Stimulated activated CD4-positive, alpha-beta T cell treated with anti-CD3 and anti-CD28 coated beads, Interleukin-2, amount 100 ng/mL, for 4 hours (primary cell): ENCODE measurements at places on chromosomes 3 and 15.

DNA sequence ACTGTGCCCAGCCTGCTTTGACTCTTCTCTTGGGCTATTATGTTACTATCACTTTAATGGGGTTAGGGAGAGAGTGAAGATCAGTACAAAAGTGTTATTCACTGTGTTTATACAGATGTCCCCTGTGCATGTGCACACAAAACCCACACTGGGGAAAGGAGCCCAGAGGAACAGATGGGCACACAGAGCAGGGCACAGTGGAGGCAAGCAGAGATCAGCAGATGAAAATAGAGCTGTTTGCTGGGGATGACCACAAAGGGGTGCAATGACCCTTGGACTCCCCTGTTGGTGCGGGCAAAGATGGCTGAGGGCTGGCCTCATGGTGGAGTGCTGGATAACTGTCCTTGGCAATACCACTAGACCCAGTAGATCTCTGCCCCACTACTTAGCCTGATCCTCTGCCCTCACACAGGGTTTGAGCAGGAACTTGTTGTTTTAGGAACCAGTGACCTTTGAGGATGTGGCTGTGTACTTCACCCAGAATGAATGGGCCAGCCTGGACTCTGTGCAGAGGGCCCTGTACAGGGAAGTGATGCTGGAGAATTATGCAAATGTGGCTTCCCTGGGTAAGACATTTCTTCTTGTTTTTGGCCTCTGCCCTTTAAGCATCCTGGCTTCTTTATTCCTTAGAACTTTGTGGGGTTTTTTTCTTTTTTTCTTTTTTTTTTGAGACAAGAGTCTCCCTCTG lies 5.3 kb downstream of the ZNF620 start:
- DNase-seq: no peak

- DNase-seq: no peak
Observed at GRCh38 chr3:175965036-175965435, 1105.9 kb downstream of the NAALADL2 start.

- DNase-seq: no peak
Observed at GRCh38 chr15:92672102-92672501, 16.5 kb upstream of the FAM174B start.

DNA sequence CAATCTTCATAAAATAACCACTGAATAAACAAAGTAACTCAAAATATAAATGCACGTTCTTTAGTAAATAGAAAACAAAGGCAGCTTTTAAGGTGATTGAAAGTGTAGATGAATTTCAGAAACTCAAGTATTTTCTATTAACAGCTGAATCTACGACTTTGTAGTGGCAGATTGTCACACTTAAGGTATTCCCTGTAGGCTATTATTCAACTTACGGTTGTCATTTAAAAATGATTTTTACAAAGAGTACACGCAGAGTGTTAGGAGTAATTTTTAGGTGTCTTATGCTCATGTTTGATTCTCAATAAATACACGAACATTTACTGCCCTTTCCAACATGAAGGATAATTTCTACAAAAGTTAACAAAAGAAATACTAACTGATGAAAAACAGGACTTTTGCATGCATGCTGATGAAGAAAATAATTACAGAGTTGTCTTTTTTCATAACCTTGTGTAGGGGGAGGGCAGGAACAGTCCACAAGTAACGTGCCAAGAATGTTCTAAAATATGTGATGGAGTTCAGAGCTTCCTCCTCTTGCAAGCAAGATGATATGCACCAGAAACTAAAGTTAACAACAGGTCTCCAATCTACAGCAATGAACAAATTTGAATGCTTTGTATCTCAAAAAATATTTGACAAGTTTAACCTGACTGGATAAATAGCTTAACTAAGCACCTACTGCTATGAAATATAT lies 16.7 kb downstream of the DCBLD2 start:
- DNase-seq: no peak

DNA sequence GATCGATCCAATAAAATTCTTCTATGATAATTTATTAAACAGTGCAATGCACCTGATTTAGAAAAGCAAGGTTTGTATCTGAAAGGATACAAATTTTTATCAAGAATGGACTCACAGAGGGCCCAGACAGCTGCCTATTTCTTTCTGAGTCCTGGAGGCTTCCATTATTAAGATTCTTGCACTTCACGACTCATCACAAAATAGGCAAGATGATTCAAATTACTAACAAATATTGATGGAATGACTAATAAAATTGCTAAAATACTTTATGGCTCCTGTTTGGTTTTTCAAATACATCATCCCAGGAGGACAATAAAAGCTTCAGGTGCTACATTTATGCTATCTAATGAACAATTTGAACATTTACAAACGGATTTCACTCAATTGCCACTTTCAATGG lies 483.0 kb upstream of the AGTR1 start:
- DNase-seq: no peak

DNA sequence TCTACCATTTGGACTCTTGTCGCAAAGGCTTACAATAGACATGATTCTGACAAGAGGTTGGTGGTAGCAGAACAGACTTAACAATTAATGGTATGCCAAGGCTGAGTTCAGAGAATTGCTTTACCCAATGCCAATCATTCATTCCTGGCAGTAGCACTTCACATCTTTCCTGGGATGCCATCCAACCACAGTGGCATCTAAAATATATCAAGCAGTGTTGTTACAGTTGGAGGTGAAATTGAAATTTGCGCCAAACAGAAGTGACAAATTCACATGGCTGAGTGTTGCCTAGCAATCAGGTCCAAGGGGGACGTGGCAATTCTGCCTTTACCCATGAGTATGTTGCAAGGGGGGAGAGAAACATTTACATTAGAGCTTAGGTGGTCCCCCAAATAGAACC lies 21.0 kb upstream of the DPH6 start:
- no peak for DNase-seq

DNA sequence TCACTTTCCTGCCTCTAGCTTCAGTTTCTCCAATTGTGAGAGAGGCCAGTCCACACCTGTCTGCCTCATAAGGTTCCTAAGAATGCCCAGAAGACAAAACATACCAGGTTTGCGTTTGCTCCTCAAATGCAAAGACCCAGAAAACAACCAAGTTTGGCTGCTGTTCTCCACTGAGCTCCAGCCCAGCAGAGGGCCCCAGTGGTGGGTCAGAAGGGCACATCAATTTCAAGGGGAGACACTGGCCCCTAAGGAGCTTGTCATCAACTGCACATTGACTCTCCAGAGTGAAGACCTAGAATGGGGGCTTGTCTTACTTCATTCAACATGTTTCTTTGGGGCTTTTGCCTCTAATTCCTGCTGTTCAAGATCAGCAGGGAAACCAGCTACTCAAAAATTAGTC lies 127.9 kb upstream of the SLC6A11 start:
- no peak for DNase-seq

DNA sequence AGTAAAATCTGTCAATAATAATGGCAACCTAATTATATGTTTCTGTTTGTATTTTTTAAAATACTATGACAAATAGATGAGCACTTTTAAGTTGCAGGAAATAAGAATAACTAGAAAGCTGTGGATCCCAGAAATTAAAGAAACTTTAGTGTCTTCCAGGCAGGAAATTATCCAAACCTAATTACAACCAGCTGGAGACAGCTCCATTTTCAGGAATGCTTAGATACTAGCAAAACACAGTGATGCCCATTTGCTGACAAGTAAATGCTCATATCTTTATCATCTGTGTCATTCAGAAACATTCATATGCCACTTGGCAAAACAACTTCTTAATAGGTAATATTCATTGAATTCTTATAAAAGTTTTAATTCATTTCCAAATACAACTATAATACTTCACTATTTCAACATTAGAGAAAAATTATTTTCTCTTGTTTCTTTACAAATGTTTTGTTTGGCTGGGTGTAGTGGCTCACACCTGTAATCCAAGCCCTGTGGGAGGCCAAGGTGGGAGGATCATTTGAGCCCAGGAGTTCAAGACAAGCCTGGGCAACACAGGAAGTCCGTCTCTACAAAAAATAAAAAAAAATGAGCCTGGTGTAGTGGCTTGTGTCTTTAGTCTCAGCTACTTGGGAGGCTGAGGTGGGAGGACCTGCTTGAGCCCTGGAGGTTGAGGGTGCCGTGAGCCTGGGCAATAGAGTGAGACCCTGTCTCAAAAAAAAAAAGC lies 169.1 kb upstream of the TSPAN3 start:
- no peak for DNase-seq

DNA sequence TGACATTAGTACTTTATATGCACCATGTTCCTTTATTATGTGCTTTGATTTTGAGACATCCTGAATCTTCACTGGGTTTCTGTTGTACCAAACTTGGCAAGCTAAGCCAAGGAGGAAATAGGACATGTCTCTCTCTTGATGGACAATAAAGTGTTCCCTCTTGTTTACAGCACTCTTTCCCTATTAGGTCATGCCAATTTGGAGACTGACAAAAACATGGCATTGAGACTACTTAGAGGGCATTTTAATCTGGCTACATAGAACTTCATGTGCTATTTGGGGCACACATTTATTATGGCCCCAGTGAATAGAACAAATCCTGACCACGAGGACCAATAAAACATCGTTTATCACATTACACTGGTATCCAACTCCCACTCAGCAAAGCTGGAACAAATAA lies 85.3 kb upstream of the TNFSF10 start:
- no peak for DNase-seq

GRCh38 chr3:28649266-28649665 lies 300.6 kb upstream of the AZI2 start:
- no peak for DNase-seq

- no peak for DNase-seq
Observed at GRCh38 chr15:78420766-78421165, 17.2 kb upstream of the IREB2 start.

DNA sequence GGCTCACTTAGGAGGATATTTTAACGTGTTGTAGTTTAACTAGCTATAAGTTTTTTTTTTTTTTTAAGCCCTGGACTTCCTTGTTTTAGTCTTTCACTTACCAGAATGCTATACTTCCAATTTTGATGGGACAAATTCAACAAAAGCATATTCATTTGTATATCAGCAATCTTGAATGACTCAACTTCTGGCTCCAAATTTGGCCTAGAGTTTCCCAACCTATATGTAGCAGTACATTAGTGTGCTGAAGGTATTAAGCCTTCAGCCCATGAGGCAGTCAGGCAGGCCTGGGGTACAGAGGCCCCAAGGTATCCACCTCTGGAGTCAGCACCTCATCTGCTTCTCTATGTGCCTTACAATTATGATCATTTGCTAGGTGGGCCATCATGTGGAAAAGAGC lies 5.9 kb downstream of the PBRM1 start:
- DNase-seq: no peak

DNA sequence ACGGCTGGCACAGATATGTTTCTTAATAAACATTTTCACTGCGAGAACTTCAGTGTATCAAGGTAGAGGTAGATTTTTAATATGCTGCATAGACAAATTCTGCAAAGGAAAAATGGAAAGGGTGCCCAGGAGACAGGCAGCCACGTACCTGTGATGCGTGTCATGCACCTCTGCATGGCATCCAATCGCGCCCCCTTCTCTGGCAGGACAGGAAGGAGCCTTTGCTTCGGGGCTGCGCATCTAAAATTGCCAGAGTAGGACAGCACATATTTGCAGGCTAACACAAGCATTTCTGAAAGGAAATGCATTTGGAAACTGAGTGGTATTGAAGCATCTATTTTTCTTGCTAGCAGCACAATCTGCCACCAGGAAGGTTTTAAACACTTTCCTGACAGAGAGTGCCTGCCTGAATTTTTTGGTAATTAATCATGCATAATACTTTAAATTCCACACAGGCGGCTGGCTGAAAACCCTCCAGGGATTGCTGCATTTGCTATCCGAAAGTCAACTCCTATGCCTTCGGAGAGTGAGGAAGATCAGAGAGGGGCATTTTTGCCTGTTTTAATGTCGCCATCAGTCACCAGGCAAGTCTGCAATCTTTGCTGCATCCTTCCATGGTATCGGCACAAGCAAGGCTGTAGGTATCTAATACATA lies 165.1 kb upstream of the ATP10A start:
- DNase-seq: no peak

- no peak for DNase-seq
Observed at GRCh38 chr3:143306407-143306806, 186.8 kb downstream of the CHST2 start.

GRCh38 chr3:30112902-30113484 lies 493.4 kb upstream of the TGFBR2 start:
- no peak for DNase-seq

- no peak for DNase-seq
Observed at GRCh38 chr3:70981231-70981880, 602.2 kb downstream of the FOXP1 start.

- DNase-seq: no peak
Observed at GRCh38 chr3:197522183-197522715, 33.5 kb downstream of the BDH1 start.

DNA sequence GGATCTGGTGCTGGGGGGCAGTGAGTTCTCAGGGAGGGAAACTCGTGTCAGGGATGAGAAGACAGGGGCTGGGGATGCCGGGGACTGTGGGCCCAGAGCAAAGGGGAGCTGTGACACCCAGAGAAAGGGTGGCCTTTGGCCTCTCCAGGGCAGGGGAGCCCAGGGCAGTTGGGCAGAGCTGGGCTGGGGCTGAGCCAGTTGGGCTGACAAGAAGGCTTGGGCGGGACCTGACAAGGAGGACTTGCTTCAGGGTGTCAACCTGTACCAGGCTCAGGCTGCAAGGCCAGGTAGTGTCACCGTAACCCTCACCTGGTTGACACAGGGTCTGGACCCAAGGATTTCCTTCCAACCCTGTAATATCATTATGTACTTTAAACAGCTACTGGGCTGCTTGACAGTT lies 13.2 kb upstream of the ANPEP start:
- DNase-seq: no peak

- no peak for DNase-seq
Observed at GRCh38 chr15:67190326-67190725, 64.1 kb downstream of the AAGAB start.

GRCh38 chr3:28280781-28281180 lies 39.4 kb downstream of the CMC1 start:
- DNase-seq: no peak

- DNase-seq: no peak
Observed at GRCh38 chr3:119322021-119322834, 28.0 kb downstream of the ARHGAP31 start.

GRCh38 chr3:175312791-175313190 lies 453.7 kb downstream of the NAALADL2 start:
- no peak for DNase-seq

DNA sequence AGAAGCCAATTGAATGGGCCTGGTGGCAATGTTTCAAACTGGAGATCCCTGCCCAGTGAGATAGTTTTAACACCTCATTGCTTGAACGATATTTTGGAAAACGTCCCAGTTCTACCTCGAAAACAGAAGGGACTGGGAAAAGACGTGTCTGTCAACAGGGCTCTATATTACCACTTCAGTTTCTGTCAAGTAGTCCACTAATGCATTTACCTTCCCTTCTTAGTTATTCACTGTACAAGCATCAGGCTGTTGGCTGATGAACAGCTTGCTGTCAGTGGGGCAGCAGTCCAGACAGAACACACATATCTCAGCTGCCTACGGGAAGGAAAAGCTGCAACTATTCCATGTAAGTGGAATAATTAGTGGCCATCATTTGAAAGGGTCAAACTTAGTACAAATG lies 794.7 kb upstream of the GBE1 start:
- no peak for DNase-seq

DNA sequence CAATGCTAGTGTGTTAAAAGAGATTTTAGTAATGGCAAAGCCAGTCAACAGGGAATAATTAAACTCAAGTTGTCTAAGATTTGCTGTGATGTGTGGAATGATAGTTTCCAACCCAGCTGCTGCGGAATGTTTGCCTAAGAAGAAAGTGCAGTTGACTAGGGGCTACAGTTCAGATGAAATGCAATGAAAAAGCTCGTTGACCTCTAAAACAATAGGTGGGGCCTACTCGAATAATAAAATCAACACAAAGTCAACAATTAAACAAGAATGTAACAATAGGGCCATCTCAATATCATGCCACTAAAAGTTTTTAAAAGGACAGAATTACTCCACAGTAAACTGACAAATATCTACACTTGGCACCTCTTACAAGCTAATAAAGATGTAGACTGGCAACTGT lies 484.2 kb downstream of the MECOM start:
- no peak for DNase-seq
